Type B pancreatic cell (in vitro differentiated cells): ENCODE measurements at places on chromosomes 3 and 15. TPM values are rescaled to one million over a fixed set of nuclear protein-coding genes. Genes with fewer than 3 reads are reported as not detected.

GRCh38 chr15:90145259-90145658 is 43.0 kb upstream of the IDH2 start:
- no peak for DNase-seq

GRCh38 chr3:107117922-107118536 is 259.2 kb upstream of the CCDC54 start:
- no peak for DNase-seq

Gene KPNA1
- total RNA-seq, result 63.9 and 67.7 TPM in 2 replicates

Gene ANKRD28
- total RNA-seq, result 32.1 and 44.3 TPM in 2 replicates

Gene C3orf22
- total RNA-seq, result not detected in 2 replicates
